ENCODE measurements at places on chromosomes 1 and 21.

GRCh38 chr1:234148350-234148749 is 224.9 kb upstream of the COA6 start:
- no peak for DNase-seq

DNA sequence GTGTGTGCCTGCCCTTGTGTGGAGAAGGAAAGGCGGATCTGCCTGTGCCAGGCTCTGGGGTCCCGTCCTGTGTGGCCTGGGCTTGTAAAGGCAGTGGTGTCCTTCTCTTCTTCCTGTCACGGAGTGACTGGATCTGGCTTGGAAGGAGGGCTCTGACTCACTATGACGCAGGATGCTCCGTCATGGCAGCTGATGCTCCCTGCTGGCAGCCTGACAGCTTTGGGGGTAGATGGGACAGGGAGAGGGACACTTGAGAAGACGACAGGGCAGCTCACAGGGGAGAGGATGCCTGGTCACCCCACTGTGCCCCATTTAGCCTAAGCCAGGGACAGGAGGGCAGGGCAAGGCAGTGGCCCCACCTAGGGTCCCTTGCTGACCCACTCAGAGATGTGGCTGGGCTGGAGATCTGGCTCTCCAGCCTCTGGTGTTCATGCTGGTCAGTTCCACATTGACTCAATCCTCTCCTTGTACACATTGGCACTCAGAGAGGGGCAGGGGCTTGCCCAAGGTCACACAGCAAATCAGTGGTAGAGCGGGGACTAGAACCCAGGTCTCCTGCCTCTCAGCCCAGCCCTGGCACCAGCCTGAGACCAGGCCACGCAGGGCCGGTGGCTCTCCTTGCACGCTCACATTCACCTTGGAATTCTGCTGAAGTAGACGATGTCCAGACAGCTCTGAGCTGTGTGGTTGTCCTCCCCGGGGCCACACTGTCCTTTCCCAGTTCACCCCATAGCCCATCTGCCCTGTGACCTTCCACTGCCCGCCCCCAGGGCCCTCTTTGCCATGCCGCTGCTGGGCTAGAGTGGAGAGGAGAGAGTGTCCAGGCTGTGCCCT is 2.8 kb upstream of the FAM131C start:
- no peak for DNase-seq

GRCh38 chr1:227213426-227213825 is 104.9 kb downstream of the CDC42BPA start:
- no peak for DNase-seq

GRCh38 chr1:91173346-91173890 is 151.6 kb upstream of the ZNF644 start:
- DNase-seq = no peak

- no peak for DNase-seq
Observed at GRCh38 chr1:150508982-150509381, 1.1 kb downstream of the ECM1 start.

- peak; percentile 20 for DNase-seq
Observed at GRCh38 chr1:155977690-155978324, 540 bp downstream of the ARHGEF2 start.
